ENCODE measurements at places on chromosomes 6 and 20.

DNA sequence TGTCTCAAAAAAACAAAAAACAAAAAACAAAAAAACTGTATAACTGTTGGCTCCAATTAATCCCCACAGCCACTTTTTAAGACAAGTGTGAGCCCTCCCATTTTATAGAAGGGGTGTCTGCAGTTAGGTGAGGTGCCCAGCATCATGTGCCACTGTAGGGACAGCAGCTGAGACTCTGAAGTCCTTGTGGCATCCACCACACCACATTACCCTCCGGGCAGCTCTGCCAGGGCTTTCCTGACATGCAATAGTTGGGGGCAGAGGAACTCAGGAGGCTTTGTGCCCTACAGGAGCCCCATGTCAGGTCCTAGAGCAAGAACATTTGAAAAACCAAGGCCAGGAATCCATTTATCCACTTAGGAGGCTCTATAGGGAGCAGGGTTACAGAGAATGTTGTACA, 17.3 kb downstream of the PKIG start:
- no peak for DNase-seq

DNA sequence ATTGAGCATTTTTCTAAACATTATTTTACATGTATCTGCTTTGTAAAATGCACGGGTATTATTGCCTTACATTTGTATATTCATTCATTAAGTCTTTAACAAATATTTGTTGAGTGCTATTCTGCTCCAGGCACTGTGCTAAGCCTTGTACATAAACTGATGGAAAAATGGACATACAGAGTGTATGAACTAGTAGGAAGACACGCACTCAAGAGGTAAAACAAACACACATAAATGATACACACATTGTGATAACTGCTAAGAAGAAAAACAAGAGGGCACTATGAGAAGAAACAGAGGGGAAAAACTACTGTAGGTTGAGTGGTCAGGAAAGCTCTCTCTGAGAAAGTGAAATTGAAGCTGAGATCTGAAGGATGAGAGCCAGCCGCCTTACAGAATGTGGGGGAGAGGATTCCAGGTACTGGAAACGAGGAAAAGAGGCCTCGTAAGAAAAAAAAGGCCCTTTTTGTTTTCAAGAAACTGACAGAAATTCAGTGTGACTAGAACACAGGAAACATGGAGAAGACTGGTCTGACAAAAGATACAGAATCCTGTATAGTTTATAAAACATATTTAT, 117.5 kb downstream of the EYA4 start:
- DNase-seq: no peak

DNA sequence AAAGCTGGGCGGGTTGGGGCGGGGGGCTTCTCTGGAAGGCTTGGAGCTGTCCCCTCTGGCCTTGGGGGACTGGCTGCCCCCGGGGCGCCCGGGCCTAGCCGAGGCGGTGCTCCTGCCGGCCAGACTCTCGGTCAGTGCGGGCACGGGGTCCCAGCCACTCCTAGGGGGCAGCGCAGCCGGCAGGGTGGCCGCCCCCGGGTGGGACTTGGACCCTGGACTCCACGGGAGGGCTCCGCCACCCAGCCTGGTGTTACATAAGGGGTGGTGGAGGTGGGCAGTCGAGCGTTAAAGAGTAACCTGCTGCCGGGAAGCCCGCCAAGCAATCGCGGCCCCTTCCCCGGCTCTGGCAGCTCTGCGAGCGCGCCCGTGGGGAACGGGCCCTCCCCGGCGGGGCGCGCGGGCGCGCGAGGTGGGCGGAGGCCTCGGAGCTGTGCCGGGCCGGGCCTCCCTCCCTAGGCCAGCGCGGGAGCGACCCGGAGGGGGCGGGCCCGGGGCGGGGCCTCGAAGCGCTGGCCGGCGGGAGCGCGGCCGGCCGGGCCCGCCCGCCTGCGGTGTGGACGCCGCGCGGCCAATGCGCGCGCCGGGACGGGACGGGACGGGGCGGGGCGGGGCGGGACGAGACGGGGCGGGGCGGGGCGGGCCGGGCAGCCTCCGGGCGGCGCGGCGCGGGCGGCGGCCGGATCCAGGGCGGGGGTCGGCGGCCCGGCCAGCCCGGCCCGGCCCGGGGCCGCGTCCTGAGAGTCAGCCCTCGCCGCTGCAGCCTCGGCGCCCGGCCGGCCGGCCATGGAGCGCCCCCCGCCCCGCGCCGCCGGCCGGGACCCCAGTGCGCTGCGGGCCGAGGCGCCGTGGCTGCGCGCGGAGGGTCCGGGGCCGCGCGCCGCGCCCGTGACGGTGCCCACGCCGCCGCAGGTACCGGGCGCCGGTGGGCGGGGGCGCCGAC, at the start of gene SLC2A4RG:
Gene SLC2A4RG (plus strand): TSS at position 647 of the 940 bp plus-strand sequence. CDS start 137 bp downstream, at position 784.
- DNase-seq: peak; percentile 67

DNA sequence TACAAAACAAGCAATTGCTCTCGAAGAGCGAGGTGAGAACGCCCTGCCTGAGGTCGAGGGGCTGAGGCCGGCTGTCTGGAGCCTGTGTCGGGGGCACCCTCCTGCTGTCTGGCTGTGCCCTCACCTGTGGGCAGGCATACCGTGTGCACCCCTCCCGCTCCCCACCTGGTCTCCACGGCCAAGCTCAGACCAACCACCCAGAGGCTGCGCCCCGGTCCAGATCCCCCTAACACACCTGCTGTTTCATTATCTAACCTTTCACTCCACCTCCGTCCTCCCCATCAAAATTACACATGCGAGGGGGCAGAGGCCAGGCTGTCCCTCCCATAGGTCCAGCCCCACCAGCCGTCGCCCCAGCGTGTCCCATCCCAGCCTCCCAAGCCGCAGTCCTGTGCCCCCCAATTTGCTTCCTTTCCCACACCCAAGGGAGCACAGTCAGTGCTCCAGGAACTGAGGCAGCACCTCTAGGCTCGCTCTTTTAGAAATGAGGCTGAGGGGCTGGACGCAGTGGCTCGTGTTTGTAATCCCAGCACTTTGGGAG, 35.2 kb downstream of the NTSR1 start:
- no peak for DNase-seq

DNA sequence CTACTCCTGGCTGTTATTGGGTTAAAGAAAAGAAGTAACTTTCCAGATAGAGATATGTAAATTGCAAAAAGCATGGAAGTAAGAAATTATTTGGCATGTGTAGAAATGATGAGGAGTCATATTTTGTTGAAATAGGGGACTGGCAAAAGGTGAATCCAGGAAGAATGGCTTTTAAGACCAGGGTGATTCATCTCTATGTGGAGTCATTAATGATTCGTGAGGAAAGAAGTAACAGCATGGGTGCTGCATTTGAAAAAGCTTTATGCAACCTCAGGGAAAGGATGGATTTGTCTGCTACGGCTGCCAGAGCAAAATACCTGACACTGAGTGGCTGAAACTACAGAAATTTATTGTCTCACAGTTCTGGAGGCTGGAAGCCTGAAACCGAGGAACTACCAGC, 14.8 kb upstream of the SYNE1 start:
- DNase-seq: no peak

DNA sequence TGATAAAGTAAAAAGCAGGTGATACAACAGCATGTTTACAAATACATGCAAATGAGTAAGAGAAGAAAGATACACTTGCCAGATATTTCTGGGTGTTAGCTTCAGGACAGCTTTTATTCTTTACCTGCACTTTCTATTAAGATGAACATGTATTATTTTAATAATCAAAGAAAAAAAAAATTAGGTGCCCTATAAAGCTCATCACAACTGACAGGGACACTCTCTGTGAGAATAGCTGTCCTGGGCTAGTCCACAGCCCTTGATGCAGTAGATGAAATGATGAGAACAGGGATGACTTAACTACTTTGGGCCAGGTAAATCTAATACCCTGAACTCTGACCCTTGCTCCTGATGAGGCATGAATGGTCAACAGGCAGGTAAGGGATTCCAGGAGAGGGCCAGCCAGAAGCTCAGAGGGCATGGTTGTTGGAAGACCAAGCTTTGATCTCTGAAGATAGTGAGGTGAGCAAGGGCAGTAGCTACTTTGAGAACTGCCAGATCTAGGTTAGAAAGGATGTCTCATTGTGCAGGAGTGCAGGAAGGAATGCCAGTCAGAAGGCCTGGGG, 15.6 kb downstream of the NSFL1C start:
- no peak for DNase-seq

GRCh38 chr6:7532821-7533220, 8.7 kb upstream of the DSP start:
- DNase-seq: no peak

DNA sequence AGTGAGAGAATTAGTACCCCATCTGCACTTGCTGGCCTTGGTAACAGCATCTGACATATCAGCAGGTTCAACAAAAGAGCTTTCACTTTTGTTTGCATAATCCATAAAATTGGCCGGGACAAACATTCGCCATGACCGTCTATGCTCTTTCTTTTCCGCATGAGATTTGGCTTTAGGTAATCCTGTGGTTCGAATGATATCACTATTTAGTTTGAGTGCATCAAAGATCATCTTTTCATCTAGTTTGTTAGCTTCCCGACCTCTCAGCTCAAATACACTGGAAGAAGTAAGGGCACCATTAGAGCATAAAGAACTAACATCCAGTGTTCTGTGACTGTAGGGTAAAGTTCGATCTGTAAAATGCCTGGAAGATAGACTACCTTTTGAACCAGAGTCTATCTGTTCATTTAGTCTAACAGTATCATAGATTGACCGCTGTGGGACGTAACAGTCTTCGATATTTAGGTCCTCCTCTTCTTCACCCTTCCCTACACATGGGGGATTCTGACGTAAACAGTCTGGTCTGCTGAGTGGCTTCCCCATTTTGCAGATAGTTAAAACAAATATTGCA, 101.6 kb downstream of the DST start:
- no peak for DNase-seq
